ENCODE measurements at places on chromosomes 2 and 18. TPM values are rescaled to one million over a fixed set of nuclear protein-coding genes. Genes with fewer than 3 reads are reported as not detected.

CERKL gene
- not detected for total RNA-seq

CRYGC gene
- not detected for total RNA-seq

- H3K27me3 ChIP-seq, result no peaks in the 10 kb centered on the region
- no peak overlapping the region for H3K27ac ChIP-seq
- H3K4me3 ChIP-seq, result no peak overlapping the region
These were observed 6.4 kb downstream of the TRAK2 start for GRCh38 chr2:201444746-201445465.

DNA sequence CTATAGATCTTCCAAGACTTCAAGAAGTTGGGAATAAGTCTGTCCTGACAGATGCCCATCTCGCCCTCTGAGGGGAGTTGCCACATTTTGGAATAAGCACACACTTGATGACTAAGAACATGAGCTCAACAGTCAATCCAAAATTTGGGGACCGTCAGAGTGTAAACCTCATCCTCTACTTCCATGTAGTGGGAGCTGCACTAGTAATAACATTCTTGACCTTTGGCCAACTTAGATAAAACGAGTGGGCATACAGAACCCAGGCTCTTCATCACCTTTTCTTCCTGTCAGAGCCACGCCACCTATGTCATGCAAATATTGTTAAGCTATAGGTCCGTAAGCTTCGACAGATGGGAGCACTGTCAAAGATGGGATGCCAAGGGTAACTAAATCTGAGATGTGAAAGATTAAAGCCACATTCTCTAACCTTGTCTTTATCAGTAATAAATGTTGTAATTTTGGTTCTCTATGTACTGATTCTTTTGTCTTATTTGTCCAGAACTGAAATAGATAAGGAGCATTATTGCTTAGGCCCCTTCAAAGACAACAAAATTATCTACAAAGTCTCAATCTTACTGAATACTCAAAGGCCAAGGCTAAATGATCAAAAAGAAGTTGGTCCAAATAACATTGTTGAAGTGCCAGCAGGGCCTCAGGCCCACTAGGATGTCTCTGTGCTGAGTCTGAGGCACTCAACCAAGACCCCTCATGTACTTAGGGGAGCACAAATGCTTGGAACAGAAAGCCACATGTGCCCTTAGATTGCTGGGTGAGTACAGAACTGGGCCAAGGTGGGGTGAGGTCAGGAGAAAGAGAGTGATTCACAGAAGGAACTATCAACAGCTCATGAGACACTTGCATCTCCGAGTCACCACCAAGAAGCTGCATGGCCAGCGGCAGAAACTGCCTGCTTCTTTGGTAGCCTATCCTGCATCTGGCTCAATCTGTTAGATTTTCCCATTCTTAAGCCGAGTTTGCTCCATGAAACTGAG, 15.0 kb downstream of the CDH2 start:
- H3K4me1 ChIP-seq, result no peaks in the 10 kb centered on the region
- H3K27me3 ChIP-seq, result no peaks in the 10 kb centered on the region
- H3K27ac ChIP-seq, result no peak overlapping the region
- H3K4me3 ChIP-seq, result no peak overlapping the region
- H3K36me3 ChIP-seq, result no peaks in the 10 kb centered on the region
- no peak for DNase-seq

GRCh38 chr2:145652571-145653545, 1132.9 kb upstream of the ZEB2 start:
- no peak overlapping the region for H3K27ac ChIP-seq
- no peak overlapping the region for H3K4me3 ChIP-seq
- no peaks in the 10 kb centered on the region for H3K36me3 ChIP-seq
- DNase-seq, result no peak

GRCh38 chr2:111898703-111899514, 502 bp downstream of the MERTK start:
- peak overlapping the region; percentile 70 for H3K4me3 ChIP-seq
- H3K27ac ChIP-seq, result no peak overlapping the region
- H3K36me3 ChIP-seq, result no peaks in the 10 kb centered on the region

DNA sequence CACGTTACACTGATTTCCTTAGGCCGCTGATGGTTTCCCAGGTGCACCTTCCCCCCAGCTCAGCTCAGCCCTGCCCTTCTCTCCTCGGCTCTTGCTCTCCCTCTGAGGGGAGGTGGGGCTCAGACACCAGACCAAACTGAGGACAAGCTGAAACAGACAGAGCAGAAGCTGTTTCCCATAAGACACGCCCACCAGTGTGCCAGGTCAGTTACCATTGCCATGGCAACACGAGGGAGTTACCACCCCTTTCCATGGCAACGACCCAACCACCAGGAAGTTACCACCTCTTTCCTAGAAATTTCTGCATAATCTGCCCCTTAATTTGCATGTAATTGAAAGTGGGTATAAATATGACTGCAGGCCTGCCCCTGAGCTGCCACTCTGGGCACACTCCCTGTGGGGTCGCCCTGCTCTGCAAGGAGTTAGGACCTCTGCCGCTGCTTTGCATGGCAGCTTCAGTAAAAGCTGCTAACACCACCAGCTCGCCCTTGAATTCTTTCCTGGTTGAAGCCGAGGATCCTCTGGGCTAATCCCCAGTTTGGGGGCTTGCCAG, 120.9 kb upstream of the SMIM21 start:
- H3K27ac ChIP-seq, result no peak overlapping the region
- DNase-seq, result no peak
- peaks cover 8% of the 10 kb centered on the region for H3K27me3 ChIP-seq
- H3K36me3 ChIP-seq, result no peaks in the 10 kb centered on the region
- H3K4me3 ChIP-seq, result no peak overlapping the region
- H3K4me1 ChIP-seq, result no peaks in the 10 kb centered on the region

DNA sequence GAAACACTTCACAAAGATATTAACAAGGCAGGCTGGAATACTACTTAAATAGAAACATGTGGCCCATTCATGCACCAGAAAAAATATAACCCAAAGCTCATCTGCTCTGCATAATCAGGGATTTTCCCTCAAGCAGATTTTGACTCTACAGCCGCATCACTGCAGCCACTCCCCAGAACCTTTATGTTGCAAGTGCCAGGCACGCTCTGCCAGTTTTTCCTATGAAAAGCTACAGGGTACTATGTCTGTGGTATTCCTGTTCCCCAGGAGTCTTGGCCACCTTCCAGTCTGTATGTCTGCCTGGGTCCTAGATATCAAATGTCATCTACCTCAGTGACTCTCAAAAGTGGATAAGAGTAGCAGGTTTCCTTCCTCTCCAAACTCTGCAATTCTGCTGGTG, 3.8 kb downstream of the COA5 start:
- H3K4me3 ChIP-seq, result no peak overlapping the region
- H3K36me3 ChIP-seq, result peaks cover 7% of the 10 kb centered on the region

DNA sequence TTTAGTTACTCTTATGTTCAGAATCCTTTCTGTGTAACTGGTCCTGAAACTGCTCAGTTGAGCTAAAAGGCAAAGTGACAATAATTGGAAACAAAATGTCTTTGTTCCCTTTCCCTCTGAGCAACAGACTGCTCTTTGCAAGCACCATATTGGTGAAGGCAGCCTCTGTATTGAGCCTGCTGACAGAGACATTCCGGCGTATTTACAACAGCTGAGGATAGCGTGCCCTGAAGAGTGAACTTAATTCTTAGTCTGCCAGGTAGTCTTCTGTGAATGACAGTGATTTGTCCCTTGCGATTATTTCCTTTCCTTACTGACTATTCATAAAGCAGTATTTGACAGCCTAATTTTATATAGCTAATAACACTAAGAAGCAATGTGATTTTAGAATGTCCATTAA, 239.1 kb downstream of the CPS1 start:
- no peak overlapping the region for H3K27ac ChIP-seq
- no peak for DNase-seq
- no peak overlapping the region for H3K4me3 ChIP-seq
